GF-D8 (cell line): ENCODE measurements at places on chromosomes 1 and 21.

GRCh38 chr1:201008666-201009360 is 14.7 kb downstream of the KIF21B start:
- no peak for DNase-seq

- DNase-seq, result peak; percentile 18
Measured at GRCh38 chr1:33257207-33257771, 997 bp downstream of the ZNF362 start.

GRCh38 chr1:2408456-2408855 is 3.9 kb downstream of the PEX10 start:
- DNase-seq, result no peak

DNA sequence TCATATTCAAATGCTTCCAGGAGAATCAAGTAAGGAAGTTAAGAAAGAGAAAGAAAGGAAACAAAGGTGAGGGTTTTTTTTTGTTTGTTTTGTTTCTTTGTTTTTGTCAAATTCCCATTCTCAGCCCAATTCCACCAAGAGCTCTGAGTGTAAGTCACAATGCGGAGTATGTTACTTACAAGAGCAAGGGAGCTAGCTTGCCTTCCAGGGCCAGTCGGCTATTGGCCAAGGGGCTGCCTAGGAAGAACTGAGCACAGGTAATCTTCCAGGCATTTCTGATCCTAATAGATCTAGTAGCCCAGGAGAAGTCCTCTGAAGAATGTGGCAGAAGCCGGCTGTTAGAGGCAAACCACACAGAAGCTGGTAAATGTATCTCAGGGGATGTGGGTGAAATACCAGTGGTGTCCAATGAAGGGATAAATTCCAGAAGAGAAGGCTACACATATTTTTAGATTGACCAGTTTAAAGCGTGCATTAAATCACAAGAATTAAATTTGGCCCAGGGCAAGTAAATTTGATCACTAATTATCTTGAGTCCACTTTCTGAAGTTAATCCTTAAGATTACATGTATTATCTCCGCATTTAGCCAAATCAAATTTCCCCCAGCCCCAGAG is 239.6 kb upstream of the ADAMTS5 start:
- no peak for DNase-seq

- no peak for DNase-seq
Measured at GRCh38 chr1:25486602-25487001, 55.9 kb downstream of the MACO1 start.

GRCh38 chr1:179127163-179127895 is 45.5 kb downstream of the TOR3A start:
- DNase-seq, result no peak

DNA sequence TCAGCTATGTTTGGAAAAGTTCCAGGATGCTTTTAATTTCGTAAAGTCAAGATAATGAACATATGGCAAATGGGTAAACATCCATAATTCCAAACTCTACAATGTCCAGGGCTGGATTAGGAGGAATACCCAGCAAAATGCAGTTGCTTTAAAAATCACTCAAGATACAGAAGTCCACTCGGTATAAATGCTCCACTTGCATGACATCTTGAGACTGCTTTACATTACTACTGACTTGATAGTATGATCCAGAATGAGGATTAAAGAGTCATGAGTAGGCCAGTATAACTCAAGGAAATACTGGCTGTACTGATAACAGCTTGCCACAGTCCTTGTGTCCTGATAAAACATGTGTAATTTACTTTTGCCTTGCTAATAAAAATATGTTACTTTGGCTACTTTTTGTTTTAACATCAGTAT is 58.3 kb upstream of the ANGPTL3 start:
- no peak for DNase-seq

DNA sequence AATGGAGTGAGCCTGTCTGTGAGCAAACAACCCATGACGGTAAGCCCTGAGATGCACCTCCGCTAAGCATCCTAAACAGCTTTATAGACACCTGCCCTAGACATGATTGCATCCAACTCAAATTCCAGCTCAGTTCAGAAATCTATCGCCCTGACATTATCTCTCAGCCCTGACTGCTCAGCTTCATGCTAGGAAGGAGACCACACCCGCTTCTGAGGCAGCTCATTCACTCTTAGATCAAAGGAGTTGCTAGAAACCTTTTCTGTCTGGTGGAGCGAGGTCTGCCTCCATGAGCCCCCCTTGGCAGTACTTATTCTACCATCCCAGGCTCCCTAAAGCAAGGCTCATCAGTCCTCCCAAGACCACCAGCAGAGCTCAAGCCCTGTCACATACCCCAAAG is 17.0 kb downstream of the IL10RB start:
- DNase-seq, result no peak

DNA sequence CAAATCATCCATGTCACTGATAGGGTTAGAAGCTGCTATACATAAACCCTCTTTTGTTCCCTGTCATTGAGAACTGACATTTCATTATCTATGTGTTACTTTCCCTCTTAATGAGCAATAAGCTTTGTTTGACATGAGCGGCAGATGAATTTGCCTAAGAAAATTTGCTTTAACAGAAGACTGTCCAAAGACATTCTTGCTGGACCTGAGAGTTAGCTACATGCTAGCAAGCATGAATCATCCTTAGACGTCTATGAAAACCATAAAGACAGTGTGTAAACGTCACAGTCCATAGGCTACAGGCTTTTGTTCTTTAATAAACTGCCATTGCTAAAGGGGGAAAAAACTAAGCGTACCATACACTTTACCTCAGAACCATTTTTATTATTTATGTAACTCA is 73.1 kb downstream of the TNFSF4 start:
- no peak for DNase-seq

GRCh38 chr1:94920061-94920460 is 6.8 kb downstream of the CNN3 start:
- no peak for DNase-seq

GRCh38 chr1:2438038-2438437 is 25.7 kb upstream of the PEX10 start:
- DNase-seq, result no peak

DNA sequence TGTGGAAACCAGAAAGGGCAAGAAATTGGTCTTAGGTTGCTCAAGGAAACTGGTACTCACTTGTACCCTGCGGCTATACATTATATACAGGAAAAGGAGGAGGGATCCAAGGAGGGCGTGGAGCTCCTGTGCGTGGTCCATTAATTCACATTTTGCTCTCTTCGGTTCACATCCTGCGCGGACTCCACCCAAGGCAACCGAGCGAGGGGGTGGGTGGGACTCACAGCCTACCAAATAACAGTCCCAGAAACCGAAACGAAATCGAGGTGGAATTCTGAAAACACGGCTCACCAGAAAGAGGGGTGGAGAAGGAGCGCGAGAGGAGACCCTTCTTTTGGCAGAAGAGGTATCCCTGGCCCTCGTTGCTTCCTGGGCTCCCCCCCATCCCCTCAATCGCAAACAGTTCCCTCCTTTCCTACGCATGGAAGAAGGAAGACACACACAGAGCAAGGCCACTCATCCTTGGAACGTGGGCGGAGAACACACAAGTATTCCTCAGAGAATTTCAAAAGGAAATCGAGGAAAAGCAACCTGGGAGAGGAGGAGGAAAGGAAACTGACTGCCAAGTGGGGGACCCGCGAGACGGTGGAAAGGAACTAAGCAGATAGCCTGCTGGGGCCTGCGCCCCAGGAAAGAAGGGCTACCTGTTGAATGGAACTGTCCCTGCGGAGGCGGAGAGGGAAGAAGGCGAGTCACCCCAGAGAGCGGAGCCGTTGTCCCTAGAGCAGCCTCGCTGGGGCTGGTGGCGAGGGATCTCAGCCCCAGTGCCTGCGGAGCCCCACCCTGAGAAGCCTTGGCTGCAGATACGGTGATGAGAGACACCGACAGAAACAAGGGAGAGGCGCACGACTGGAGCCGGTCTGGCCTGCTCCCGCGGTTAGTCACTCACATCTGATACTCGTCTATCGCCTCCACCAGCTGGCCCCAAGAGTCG is 705 bp downstream of the AIDA start:
- peak; percentile 35 for DNase-seq

DNA sequence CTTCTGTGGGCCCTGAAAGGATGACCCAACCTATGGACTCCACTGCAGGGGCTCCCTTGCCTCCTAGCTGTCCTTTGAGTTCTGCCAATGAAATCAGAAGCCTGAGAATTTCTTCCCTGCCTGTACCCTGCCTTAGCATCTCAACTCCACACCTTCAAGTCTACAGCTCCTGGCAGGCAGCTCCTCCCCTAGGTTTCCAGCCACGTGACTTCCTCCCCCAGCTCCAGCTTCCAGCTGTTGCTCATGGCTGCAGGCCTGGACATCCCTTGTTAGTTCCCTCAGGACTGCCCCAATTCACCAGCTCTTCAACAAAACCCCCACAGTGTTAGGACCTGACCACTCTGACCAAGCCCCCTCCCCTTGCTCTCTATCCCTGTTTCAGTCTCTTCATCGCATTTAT is 2.4 kb downstream of the RCAN1 start:
- no peak for DNase-seq

- no peak for DNase-seq
Measured at GRCh38 chr1:94661431-94661932, 119.9 kb upstream of the F3 start.

DNA sequence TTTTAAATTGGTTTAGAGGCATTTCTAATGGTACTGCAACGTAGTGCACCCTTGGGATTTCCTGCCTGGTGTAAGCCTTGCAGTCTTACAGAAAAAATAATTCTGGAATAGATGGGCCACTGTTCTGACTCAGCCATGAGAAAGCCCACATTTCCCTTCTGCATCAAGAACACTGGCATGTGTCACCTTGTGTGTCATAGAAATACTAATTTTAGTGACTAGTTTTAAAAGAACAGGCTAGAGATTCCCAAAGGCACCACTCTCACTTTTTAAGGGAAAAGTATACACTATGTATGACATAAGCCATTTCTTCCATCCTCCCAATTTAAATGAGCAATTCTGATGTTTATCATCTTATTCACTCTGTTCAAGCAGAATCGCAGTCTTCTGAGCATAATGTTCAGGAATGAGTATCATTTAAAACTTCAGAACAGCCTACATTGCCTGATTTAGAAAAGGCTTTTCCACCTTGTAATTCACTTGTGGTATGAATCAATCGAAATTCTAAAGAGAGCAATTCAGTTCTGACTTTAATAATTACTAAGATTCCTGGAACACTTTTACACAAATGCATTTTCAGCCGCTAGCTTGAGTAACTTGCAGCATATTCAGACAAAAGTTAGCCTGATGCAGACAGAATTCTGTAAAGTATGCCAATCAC is 18.8 kb downstream of the RGS13 start:
- DNase-seq, result no peak

GRCh38 chr1:109894823-109895719 is 15.6 kb upstream of the CSF1 start:
- no peak for DNase-seq

GRCh38 chr1:27520651-27521050 is 30.7 kb upstream of the WASF2 start:
- DNase-seq, result no peak

DNA sequence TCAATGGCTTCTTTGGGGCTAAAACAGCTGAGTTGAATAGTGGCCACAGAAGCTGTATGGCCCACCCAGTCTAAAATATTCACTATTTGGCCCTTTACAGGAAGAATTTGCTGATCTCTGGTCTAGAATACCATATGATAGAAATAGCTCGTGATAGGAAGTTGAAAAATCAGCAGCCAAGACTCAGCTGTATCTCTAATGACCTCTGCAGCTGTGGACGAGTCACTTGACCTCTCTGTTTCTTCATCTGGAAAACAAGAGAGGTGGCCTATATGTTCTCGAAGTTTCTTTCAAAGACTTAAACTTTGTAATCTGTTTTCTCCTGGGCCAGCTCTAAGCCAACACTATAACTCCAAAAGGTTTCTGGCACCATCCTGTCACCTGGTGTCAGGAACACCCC is 129.2 kb downstream of the ZBTB18 start:
- DNase-seq, result no peak

DNA sequence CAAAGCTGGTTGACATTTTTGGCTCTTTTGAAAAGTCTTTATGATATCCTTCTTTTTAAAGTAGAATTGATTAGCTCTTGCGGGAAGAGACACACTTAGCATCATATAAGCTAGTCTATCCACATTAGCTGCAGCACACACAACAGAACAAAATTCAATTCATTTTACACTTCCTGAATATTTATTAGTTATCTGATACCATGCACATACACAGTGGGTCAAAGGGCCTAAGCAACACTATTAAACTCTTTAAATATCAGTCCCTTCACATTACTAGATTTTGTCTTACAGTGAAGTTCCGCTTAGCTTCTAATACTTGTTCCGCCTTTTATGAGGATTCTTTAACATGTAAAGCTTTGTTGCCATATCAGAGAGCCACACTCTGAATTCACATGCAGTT is 169.5 kb downstream of the CRB1 start:
- no peak for DNase-seq

DNA sequence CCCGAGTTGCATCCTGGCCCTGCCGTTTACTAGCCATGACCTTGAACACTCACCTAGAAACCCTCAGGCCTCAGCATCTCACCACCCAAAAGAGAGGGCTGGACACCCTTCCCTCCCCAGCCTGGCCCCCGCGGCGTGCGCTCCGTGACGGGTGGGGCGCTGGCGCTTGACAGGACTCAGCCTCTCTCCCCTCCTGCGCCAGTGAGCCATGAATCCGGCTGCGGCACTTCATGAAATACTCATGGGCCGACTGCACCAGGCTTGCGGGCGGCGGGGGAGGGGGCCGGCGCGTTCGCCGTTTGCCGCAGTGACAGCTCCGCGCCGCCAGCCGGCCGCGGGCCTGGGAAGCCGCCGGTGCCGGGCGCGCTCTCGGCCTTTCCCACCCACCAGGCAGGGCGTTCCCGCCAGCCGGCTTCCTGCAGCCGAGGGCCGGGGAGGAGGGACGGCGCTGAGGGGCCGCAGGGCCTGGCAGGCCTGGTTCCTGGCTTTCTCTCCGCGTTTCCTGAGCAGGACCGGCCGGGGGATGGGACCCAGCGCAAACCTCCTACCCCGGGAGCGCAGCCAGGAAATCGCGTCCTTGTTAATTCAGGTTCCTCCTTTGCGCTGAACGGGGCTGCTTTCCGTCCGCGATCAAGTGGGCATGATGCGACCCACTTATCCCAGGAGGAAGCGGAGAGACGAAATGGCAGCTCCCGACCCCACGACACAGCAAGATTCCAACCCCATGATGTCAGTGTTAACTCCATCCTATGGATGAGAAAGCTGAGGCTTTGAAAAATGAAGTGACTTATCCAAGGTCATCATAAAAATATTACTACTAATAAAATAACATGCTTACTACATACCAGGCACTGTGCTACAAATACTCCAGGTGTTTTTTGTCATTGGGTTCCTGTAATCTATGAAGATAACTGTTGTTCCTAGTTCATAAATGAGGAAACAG is 9.1 kb upstream of the LUZP1 start:
- peak; percentile 27 for DNase-seq

DNA sequence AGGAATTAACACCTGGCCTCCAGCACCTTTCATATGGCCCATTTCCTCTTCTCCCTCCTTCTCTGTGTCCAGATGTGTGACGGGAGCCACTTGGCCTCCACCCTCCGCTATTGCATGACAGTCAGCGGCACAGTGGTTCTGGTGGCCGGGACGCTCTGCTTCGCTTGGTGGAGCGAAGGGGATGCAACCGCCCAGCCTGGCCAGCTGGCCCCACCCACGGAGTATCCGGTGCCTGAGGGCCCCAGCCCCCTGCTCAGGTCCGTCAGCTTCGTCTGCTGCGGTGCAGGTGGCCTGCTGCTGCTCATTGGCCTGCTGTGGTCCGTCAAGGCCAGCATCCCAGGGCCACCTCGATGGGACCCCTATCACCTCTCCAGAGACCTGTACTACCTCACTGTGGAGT is 5.6 kb downstream of the TMEM61 start:
- DNase-seq, result no peak

GRCh38 chr1:93743465-93743864 is 61.8 kb upstream of the BCAR3 start:
- DNase-seq, result no peak

- no peak for DNase-seq
Measured at GRCh38 chr21:25895565-25896205, 160.9 kb downstream of the GABPA start.

- DNase-seq, result no peak
Measured at GRCh38 chr1:192081359-192081758, 76.9 kb upstream of the RGS18 start.
